ENCODE measurements at places on chromosomes 6 and 20.
A peak's percentile ranks its signal among the peaks of the same experiment; 100 is the strongest.

- peak; percentile 62 for DNase-seq
These were observed 19.1 kb downstream of the TGM3 start for GRCh38 chr20:2314759-2315439.

- no peak for DNase-seq
These were observed 3.1 kb downstream of the MAN1A1 start for GRCh38 chr6:119346450-119346849.

GRCh38 chr20:49534255-49534712 is 33.7 kb downstream of the PTGIS start:
- peak; percentile 93 for DNase-seq

DNA sequence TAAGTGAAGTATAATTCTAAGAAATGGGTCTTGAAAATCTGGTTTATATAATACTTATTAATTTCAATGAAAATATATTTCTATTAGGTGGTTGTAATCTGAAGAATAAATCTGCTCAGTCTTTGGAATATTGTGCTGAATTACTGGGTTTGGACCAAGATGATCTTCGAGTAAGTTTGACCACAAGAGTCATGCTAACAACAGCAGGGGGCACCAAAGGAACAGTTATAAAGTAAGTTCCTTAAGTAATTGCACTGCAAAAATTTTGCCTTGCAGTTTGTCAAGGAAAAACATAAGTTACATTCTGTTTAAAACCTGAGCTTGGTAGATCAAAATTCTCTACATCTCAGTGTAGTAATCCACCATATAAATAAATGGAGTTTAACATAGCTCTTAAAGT is 106.0 kb downstream of the MYO6 start:
- DNase-seq, result peak; percentile 34

GRCh38 chr6:134956032-134956431 is 6.1 kb upstream of the ALDH8A1 start:
- no peak for DNase-seq

DNA sequence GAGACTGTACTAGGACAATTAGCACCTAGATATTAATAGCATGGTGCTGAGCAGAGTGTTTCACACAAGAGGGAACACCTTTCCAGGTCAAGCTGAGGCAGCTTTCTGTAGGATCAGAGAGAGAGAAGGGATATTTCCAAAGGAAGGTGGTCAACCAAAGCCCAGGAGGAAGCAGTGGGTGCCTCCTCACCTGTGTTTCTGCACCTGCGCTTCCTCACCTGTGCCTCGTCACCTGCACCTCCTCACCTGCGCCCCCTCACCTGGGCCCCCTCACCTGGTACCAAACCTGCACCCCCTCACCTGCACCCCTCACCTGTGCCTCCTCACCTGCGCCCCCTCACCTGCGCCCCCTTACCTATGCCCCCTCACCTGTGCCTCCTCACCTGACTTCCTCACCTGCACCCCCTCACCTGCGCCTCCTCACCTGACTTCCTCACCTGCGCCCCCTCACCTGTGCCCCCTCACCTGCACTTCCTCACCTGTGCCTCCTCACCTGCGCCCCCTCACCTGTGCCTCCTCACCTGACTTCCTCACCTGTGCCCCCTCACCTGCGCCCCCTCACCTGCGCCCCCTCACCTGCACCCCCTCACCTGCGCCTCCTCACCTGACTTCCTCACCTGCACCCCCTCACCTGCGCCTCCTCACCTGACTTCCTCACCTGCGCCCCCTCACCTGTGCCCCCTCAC is 67.9 kb downstream of the TTLL2 start:
- no peak for DNase-seq

GRCh38 chr20:22684072-22684762 is 99.8 kb upstream of the FOXA2 start:
- peak; percentile 66 for DNase-seq

DNA sequence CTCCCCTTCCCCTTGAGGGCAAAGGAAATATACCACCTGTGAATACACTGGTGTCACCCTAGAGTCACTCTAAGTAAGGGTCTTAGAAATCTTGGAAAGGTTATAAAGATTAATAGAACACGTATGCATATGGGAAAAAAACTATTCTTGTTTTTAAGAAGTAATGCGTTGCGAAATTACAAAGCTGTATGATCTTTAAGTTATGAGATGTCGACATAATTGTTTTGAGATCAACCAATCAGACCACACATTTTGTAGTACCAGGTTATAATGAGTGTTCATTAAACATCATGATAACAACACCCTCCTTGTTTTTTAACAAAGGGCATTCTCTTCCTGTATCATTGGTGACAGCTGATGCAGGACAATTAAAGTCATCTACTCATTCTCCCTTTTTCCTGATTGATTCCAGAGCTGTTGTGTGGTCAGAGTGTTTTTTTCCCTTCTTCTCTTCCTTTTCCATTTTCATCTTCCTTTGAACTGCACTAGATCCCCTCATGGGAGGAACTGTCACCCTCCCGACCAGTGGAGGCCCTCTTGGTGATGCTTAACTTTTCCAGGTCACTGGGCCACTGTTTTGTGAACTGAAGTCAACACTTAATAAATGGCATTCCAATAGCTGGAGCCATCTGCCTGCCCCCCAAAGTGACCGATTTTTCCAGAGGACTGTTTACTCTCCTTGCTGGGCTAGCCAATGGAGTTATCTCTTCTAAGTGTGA is 37.0 kb downstream of the PRDM1 start:
- no peak for DNase-seq

DNA sequence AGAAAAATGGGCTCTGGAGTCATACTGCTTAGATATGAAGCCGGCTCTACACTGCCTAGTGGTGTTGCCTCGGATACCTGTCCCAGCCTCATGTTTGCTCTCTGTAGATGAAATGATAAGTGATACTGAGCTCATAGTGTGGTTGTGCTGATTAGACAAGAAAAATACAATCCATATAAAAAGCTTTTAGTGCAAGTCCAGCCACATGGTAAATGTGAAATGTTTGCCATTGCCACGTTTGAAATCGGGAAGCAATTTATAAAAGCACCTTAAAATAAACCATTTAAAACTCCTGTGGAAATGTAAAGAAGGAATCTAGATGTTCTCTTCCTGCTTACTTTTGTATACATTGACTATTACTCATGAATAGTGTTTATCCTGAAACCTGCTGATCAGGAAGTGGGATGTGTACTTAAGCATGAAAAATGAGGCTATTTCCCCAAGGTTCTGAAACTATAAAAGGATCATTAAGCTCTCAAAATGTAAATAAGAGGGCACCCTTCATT is 13.1 kb upstream of the PBOV1 start:
- DNase-seq, result no peak

GRCh38 chr6:90569223-90569622 is 17.6 kb downstream of the MAP3K7 start:
- DNase-seq, result no peak

DNA sequence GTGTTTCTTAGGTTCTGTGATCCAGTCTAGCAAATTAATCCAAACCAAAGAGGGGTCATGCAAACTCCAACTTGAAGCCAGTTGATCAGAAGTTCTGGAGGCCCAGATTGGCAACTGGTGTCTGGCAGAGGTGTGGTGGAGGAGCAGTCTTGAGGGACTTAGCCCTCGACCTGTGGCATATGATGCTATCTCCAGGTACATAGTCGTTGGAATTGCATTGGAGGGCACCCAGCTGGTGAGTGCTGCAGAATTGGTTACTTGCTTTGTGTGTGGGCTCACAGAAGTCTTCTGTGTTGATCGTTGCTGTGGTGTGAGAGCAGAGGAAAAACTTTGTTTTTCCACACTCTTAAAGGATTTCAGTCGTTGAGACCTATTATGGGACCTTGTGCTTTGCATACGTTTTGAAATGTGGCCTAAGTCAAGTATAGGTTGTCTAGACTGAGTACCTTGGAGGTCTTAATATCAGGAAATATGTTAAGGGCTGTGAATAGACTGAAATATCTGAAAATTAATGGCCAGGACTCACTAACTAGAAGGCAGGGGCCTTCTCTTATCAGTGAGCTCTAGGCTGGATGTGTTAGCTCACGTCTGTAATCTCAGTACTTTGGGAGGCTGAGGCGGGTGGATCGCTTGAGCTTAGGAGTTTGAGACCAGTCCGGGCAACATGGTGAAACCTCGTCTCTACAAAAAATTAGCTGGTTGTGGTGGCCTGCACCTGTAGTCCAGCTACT is 7.8 kb downstream of the PANK2 start:
- DNase-seq, result no peak

GRCh38 chr20:62712606-62713005 is 4.0 kb downstream of the NTSR1 start:
- no peak for DNase-seq

DNA sequence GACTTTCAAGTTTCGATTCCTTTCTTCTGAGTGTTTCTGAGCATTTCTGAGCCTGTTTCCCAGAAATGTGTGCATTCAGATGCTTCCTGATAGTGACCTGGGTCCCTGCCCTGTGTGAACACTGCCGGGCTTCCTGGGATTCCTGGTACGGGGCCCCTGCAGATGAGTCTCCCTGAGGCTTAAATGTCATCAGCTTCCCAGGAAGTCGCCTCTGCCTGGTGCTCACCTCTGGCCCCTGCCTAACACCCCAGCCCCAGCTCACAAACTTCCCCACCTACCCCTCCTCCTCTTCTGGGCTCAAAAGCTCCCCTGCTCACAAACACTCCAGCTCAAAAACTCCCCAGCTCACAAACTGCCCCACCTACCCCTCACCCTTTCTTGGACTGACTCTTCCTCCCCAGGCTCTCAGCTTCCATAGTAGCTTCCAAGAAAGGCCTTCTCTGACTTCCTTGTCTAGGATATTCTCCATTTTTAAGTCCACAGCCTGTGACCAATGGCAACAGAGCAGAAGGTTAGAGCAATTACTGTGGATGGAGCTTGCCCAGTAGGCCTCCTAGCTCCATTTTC is 42.0 kb downstream of the TGM2 start:
- no peak for DNase-seq

DNA sequence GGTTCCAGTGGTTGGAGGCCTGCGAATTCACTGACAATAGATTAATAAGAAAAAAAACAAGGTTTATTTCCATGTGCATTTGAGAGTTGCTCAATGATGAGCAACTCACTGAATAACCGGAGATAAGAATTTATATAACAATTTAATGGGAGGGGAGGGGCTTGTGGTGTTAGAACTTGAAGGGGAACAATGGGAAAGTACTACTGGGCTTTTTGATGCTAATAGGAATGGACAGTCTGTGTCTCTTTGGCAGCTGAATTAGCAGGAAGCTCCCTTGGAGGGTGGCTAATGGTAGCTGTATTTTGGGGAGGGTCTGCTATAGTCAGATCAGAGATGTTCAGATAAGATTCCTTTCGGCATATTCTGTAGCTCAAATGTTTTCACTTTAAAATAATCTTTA is 62.4 kb upstream of the GMDS start:
- DNase-seq, result no peak

DNA sequence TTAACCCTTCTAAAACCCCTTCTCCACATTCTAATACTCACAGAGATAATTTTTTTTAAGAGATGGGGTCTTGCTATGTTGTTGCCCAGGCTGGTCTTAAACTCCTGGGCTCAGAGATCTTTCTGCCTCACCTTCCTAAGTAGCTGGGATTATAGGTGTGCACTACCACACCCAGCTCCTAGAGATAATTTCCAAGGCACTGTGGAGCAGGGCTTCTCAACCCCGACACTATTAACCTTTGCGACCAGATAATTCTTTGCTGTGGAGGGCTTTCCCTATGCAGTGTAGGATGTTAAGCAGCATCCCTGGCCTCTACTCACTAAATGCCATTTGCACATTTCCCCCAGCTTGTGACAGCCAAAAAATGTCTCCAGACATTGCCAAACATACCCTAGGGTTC is 8.8 kb upstream of the RREB1 start:
- no peak for DNase-seq

GRCh38 chr6:89602166-89602565 is 36.4 kb downstream of the LYRM2 start:
- DNase-seq, result no peak

DNA sequence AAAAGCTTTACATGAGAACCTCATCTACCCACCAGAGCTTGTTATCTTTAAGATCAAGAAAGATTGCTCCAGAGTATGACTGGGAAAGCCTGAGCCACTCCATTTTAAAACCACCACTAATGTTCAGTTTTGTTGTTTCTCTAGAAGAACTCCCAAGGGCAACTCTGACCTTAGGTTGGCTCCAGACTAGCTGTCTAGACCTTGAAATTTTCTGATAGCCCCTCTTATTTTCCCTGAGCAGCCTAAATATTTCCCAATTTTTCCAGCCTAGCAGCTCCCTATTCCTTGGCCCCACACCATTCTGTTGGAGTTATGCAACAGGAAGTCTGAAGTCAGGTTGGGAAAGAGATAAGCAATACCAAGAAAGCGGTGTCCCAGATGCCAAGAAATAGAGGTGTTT is 84.6 kb upstream of the TCF21 start:
- peak; percentile 11 for DNase-seq

DNA sequence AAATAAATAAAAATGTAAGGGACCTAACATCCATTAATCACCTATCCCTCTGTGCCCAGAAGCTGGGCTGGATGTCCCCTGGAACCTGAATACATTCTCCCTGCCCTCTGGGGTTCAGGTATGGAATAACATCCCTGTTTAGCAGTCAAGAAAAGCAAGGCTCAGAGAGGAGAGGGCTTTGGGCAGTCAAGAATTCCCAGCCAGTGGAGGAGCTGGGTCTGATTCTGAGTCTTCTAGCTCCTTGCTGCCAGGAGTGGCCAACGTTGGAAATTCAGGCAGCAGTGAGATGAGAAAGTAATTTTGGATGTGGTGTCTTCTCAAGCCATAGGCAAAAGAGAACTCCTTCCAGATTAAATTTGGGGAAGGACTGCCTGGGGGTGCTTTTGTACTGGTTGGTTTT is 42.6 kb upstream of the ZNFX1 start:
- DNase-seq, result peak; percentile 91

DNA sequence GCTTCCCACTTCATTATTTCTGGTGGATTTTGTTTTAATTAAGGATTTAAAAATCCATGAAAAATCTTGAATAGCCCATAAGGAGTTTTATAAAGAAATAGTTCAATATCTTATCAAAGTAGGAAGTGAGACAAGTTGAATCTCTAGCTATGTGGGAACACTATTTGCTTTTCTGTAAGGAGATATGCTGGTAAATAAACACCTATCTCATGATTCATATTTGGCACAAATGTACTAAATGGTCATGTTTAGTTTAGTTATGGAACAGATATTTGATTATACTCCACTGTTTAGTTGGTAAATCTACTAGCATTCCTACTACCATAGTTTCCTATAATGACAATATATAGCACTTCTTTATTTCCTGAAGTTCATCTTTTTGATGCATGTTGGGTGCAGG is 239.9 kb upstream of the CEP162 start:
- DNase-seq, result no peak

GRCh38 chr6:110432285-110432900 is 17.0 kb upstream of the DDO start:
- DNase-seq, result no peak

- DNase-seq, result no peak
These were observed 256.8 kb downstream of the QKI start for GRCh38 chr6:163671355-163671754.

Measured in HTR-8/SVneo (cell line).